ENCODE measurements at places on chromosomes 16 and 17. TPM values are rescaled to one million over a fixed set of nuclear protein-coding genes. Genes with fewer than 3 reads are reported as not detected.

GRCh38 chr17:76888661-76889060, 20.5 kb downstream of the MGAT5B start:
- no peak for DNase-seq

The NARF gene
- total RNA-seq, result 27.4 TPM

The ZSCAN10 gene
- total RNA-seq, result not detected

The AANAT gene
- not detected for total RNA-seq

The CEP95 gene
- 23.6 TPM for total RNA-seq

Measured in foreskin keratinocyte (primary cell).